Stimulated activated CD4-positive, alpha-beta T cell treated with anti-CD3 and anti-CD28 coated beads, Interleukin-12 subunit alpha, Interleukin-12 subunit beta, amount 100 ng/mL, for 24 hours (primary cell): ENCODE measurements at places on chromosomes 1 and 21.

DNA sequence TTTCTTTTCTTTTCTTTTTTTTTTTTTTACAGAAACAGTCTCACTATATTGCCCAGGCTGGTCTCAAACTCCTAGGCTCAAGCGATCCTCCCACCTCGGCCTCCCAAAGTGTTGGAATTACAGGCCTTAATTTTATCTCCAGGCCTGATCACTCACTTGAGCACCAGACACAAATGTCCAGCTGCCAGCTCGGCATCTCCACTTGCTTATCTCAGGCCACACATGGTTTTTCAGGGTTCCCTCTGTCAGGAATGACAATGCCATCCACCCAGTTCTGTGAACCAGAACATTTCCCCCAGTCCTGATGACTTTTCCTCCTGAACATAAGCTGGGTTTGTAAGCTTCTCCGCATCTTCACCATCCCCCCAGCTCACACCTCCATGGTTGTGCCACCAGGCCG is 44.6 kb upstream of the ZNF281 start:
- no peak for DNase-seq

- peak; percentile 67 for DNase-seq
Measured at GRCh38 chr1:32335790-32336590, at the start of gene MARCKSL1. MARCKSL1 (minus strand) TSS chr1:32336233; CDS start chr1:32336033, 200 bp downstream.

GRCh38 chr1:172682812-172683211 is 23.9 kb downstream of the FASLG start:
- DNase-seq, result no peak

GRCh38 chr1:12649971-12650421 is 6.1 kb downstream of the AADACL4 start:
- no peak for DNase-seq

DNA sequence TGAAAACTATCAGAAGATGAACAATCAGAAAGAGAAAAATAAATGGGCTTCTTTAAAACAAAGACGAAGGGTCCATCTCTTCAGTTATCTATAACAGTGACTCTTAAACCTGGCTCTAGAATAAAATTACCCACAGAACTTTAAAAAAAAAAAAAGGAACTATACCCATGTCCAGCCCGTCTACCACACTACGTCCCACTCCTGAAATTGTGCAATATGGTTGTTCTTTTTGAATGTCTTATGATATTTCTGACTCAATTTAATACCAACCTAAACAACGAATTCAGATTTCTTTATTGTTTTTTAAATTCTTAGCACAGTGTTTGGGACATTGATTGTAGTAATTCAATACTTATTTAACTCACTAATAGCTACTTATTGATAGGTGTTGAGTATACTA is 246.3 kb downstream of the DPYD start:
- no peak for DNase-seq

DNA sequence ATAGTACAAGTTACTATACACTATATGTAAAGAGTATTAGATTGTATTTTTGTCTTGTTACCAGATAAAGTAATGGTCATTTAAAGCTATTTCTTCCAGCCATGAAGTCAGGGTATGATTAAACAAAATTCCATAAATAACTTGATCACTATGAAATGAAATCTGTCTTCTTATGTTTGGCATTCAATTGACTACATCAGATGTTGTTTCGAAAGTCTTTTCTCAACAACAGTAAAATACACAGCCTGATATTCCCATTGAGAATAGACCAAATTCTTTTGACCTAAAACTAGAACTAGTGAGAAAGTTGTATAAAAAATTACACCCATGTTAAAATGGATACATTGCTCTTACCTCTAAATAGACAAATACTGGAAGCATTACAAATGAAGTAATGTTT is 134.6 kb upstream of the ADAMTS5 start:
- DNase-seq, result no peak

- DNase-seq, result no peak
Measured at GRCh38 chr1:3774946-3775489, 2.5 kb downstream of the SMIM1 start.

DNA sequence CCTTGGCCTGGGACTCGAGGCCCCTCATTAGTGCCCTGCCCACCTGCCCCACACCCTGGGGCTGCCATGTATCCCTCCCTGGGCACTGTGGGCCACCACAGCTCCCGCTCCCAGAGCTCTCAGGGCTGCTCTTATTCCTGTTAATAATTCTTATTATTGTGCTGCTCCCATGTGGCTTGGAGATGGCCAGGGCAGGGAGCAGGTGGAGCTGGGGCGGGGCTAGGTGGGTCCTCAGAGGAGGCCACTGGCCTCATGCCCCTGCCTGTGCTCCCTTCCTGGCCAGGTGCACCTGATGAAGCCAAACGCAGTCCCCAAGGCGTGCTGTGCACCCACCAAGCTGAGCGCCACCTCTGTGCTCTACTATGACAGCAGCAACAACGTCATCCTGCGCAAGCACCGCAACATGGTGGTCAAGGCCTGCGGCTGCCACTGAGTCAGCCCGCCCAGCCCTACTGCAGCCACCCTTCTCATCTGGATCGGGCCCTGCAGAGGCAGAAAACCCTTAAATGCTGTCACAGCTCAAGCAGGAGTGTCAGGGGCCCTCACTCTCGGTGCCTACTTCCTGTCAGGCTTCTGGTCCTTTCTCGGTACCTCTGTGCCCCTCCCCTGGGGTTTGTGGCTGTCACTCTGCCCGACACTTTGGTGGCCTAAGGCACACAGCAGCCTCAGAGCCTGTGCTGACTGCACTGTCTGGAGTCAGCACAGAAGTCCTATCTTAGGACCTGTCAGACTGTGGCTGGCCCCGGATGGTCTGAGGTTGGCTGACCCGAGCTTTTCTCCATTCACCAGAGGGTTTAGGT is 34.1 kb downstream of the BMP8A start:
- DNase-seq, result no peak

GRCh38 chr1:241079047-241079446 is 278.0 kb downstream of the RGS7 start:
- DNase-seq, result no peak

DNA sequence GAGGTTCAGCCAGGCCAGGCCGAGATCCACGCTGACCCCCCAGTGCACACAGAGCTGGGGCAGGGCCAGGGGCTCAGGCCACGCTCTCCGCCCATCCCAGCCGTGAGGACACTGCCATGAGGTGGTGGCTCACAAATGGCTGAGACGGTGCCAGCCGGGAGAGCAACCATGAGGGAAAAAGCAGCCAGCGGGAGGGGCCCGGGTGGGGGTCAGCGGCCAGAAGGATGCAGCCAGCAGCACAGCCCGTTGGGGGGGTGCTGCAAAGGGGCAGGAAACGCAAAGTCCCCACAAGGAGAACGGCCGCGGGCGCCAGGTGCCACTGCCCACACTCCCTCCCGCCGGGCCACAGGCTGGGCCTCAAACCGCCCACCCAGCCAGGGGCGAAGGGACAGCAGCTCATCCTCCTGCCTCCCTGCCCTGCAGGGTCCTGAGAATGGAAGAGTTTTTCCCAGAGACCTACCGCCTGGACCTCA is 8.3 kb downstream of the TTLL10 start:
- DNase-seq, result no peak

- no peak for DNase-seq
Measured at GRCh38 chr1:180154003-180154324, 705 bp upstream of the QSOX1 start.

DNA sequence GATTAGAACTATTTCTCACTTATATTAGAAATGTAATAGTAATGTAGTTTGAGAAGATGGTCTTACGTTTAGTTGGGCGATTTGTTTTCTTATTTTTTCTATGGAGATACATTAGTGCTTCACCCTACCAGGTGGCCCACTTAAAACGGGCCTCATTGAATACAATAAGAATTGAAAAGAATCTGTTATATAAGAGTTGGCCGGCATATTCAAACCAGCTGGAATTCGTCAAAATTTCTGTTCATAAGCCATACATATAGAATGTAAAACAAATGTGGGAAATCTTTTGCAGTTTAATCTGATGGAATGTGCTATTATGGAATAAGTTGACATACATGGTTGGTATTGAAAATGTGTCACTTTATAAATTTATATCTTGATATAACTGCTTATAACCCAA is 96.4 kb upstream of the C1orf105 start:
- no peak for DNase-seq

- no peak for DNase-seq
Measured at GRCh38 chr1:164926107-164926506, 367.1 kb downstream of the PBX1 start.

GRCh38 chr1:64097859-64098258 is 105.6 kb upstream of the UBE2U start:
- DNase-seq, result no peak

DNA sequence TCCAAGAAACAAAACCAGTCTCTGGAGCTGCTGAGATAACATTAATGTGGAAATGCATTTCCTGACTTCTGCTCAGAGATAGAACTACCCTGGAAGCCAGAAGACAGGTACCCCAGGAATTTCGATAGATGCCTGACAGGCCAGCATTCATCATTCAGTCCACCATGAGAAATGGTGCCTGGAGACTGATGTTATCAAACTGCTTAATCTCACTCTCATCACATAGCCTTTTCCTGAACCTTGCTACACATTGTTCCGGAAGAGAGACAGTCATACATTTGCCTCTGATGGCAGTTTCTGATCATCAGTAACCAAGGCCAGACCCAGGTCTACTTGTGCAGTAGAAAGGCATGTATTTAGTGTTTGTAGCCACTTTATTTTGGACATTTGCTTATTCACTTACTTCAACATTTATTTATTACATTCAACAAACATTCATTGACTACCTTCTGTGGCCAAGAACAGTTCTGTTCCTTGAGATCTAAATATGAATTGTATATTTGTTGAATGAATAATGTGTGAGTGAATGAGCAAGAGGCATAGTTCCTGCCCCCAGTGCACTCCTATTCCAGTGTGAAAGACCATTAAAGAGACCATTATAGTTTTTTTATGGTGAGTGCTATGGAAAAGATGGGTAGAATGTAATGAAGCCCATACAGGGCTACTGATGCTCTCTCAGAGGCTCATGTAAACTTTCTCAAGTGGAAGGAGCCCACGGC is 485.7 kb downstream of the NUF2 start:
- no peak for DNase-seq

DNA sequence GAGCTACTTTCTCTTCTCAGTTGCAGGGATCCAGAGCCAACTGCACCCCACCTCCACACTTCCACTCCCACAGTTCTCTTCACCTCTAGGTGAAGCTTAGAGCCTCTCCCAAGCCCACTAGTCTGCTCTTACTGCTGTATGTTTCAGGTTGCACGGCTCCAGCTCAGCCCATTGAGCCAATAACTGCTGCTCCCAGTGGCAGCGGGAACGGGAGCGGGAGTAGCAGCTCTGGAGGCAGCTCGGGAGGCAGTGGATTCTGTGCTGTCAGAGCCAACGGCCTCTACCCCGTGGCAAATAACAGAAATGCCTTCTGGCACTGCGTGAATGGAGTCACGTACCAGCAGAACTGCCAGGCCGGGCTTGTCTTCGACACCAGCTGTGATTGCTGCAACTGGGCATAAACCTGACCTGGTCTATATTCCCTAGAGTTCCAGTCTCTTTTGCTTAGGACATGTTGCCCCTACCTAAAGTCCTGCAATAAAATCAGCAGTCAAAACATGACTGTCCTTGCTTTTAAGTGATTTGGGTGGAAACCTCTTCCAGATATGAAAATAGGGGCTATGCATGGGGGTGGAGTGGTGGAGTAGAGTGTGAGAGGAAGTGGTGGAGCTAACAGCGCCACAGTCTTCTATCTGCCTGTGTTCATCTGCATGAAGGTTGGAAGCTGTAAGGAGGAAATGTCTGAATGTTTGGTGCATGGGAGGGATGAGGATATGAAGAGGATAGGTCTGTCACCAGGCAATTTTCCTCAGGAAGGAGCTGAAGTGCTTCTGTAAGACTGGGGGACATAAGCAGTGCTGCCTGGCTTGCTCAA is 29.6 kb downstream of the CHIA start:
- DNase-seq, result no peak

DNA sequence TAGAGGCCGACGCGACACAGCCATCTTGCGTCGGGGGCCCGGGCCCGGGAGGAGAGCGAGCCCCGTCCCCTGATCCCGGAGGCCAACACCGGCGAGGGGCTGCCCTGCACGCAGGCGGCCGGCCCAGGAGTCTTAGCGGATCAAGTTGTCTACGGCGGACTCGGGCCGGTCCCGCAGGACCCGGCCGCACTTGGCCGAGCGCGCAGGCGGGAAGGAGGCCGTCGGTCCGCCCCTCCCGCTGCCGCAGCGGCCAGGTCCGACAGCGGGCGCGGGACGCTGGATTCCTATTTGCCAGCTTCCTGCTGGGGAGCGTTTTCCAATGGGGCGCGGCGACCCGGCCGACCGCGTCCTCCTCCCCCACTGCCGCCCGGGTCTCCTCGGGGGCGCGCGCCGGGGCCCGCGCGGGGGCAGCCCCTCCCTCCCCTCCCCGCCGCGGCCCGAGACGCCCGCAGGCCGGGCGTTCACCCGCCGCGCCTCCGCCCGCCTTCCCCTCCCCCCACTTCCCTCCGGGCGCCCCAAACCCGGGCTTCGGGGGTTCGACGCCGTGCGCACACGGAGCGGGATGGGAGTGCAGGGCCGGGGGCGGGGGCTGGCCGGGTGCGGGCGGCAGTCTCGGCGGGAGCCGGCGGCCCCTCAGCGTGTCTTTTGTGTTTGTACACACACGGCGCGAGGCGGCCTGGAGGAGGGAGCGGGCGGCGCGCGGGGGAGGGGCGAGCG is 517 bp upstream of the H3-3A start:
- DNase-seq, result peak; percentile 17

DNA sequence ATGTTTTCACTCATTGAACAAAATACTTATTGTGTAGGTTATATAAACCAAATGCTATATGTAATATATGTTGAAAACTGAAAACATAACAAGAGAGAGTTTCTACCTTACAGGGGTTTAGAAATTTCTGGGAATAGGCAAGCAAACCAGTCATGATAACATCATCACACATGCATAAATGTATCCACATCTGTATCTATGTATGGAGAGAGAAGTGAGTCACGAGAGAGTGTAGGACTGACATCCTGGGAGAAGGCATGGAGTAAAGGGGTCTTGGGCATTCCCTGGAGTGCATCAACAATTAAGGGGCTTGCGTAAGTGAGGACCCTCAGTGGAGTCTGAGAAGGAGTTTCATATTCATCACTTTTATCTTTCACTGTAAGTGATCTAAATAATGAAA is 65.5 kb downstream of the PCNX2 start:
- DNase-seq, result no peak

- DNase-seq, result no peak
Measured at GRCh38 chr1:229342656-229343569, at the start of gene CCSAP. CCSAP (minus strand) TSS chr1:229343047; CDS start chr1:229342465, 582 bp downstream.

DNA sequence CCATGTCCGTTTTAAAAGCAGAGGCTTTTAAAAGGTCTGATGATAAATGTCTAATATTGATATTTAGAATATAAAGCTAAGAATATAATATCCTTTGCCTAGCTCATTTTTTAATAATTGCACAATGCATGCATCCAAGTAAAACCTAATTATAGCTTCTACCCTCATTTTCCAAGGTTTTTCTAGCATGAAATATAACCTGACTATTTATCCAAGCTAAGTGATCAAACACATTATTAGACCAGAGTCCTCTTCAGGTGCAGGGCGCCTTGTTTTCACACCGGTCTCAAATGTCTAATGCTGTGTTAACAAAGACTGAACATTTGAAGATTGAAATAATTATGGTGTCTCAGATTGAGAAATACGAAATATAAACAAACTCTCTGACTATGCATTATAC is 648.9 kb upstream of the CXADR start:
- no peak for DNase-seq
